ENCODE measurements at places on chromosomes 7 and 10. TPM values are rescaled to one million over a fixed set of nuclear protein-coding genes. Genes with fewer than 3 reads are reported as not detected.

ZNF33A gene
- 14.3 TPM for total RNA-seq

HILPDA gene
- total RNA-seq: 11.9 TPM

MASTL gene
- 8.8 TPM for total RNA-seq

SPDYE8 gene
- not detected for total RNA-seq

MARVELD1 gene
- total RNA-seq: 34.8 TPM

CALY gene
- total RNA-seq: not detected

OR9A2 gene
- not detected for total RNA-seq

TMEM213 gene
- not detected for total RNA-seq

PPIF gene
- total RNA-seq: 65.4 TPM

PRSS37 gene
- not detected for total RNA-seq

HTR5A gene
- total RNA-seq: not detected

PDE6C gene
- not detected for total RNA-seq

STOX1 gene
- total RNA-seq: not detected

HYAL4 gene
- not detected for total RNA-seq

BEND7 gene
- 2.9 TPM for total RNA-seq

H2BK1 gene
- not detected for total RNA-seq

LIPM gene
- total RNA-seq: not detected

UPK3BL2 gene
- 2.3 TPM for total RNA-seq

AGBL3 gene
- 0.46 TPM for total RNA-seq

TFEC gene
- not detected for total RNA-seq

FEZF1 gene
- total RNA-seq: not detected

ENTPD1 gene
- not detected for total RNA-seq

NME8 gene
- total RNA-seq: not detected

NKX2-3 gene
- total RNA-seq: not detected

CUEDC2 gene
- total RNA-seq: 76.2 TPM

AKR1C8 gene
- not detected for total RNA-seq

LBX1 gene
- total RNA-seq: not detected

TMEM236 gene
- 0.04 TPM for total RNA-seq

SORBS1 gene
- 0.08 TPM for total RNA-seq

All from hair follicular keratinocyte (primary cell).